Posterior cingulate gyrus (tissue), 11 donors: ENCODE measurements at places on chromosomes 12 and 14.

- no peak for DNase-seq
Observed at GRCh38 chr12:109871668-109872314, 8.6 kb downstream of the GLTP start.

DNA sequence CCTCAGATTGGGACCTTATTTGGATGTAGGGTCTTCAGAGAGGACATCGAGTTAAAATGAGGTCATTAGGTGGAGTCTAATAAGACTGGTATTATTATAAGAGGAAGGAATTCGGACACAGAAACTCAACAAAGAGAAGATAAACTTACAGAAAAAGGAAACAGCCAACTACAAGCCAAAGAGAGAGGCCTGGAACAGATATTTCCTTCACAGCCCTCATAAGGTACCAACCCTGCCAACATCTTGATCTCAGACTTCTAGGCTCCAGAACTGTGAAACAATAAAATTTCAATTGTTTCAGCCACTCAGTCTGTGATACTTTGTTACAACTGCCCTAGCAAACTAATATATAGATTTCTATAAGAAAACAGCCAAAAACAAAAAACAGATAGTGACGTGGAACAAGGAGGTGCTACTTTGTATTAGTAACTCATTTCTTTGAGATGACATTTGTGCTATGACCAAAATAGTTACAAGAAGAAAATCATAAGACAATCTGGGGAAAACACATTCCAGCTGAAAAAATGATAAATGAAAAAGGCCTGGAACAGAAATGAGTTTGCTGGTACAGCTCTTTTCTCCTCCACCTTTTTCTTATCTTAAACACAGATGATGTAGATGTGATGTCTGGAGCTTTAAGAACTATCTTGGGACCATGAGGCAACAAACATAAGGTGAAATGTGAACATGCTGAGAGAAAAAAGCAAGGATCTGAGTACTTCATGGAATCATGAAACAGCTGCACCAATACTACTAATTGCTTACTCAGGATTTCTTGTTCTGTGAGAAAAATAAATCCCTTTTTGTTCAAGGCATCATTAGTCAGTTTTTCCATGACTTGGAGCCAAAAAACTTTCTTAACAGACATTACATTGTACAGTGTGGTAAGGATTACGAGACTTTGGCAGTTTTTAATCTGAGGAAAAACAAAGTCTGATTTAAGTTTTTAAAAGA, 243.2 kb downstream of the ANO6 start:
- no peak for DNase-seq

DNA sequence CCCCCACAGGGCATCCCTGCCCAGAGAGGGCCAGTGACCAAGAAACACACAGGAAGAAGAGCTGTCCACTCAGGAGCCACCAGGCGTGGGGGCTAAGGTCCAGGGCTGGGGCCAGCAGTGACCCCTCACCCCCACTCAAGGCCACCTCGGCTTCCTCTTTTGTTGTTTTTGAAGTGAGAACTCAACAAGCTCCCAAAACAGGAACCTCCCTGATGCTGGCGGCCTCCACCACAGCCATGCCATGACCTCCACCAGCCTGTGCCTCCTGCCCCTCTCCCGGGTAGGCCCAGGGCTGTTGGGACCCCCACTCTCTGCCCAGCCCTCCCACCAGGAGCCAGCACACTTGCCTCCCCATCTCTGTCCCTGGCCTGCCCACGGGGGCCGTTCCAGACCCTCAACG, 7.8 kb downstream of the AKT1 start:
- DNase-seq: no peak

DNA sequence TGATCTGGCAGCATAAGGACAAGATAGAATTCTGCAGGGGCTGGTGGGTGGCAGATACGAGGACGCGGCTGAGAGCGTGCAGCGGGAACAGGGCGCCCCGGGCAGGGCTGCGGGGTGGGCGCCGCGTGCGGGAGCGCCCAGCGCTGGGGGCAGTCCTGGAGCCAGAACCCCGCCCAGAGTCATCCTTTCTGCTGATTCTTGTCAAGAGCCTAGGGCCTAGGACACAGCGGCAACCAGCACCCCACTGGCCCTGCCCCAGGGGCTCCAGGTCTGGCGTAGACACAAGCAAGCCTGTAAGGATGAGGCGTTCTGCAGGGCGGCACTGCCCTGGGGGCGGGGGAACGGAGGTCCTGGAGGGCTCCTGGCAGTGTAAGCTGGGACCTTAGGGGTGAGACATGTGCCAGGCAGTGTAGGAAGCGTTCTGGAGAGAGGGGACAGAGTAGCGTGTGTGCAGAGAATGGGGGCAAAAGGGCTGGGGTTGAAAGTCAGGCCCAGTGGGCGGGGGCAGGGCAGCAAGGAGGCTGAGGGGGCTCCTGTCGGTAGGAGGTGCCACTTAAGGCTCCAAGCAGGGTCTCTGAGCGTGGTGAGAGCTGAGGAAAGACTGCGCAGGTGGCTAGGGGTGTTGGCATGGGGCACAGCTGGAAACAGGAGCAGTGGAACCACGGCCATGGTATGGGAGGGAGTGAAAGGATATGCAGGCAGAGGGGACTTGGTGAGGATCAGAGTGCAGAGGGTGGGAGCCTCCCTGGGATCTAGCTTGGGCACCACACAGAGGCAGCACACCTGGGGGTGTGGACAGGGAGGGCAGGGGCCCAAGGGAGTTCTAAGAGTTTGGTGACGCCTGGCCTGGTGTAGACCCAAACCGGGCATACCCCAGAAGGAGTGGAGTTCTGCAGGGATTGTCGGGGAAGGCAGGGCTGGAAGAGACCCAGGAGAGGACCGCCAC, 845 bp upstream of the AHNAK2 start:
- DNase-seq: no peak

- DNase-seq: no peak
Observed at GRCh38 chr14:64221391-64222003, 72.7 kb downstream of the ESR2 start.

- no peak for DNase-seq
Observed at GRCh38 chr14:64220056-64220455, 74.1 kb downstream of the ESR2 start.

GRCh38 chr14:72024043-72024407, 91.8 kb downstream of the RGS6 start:
- no peak for DNase-seq

- DNase-seq: peak; percentile 53
Observed at GRCh38 chr12:15688202-15688736, 100.9 kb downstream of the EPS8 start.

GRCh38 chr14:59176765-59177164, 11.7 kb upstream of the DAAM1 start:
- no peak for DNase-seq

GRCh38 chr14:61495809-61496208, 174.4 kb downstream of the PRKCH start:
- no peak for DNase-seq

DNA sequence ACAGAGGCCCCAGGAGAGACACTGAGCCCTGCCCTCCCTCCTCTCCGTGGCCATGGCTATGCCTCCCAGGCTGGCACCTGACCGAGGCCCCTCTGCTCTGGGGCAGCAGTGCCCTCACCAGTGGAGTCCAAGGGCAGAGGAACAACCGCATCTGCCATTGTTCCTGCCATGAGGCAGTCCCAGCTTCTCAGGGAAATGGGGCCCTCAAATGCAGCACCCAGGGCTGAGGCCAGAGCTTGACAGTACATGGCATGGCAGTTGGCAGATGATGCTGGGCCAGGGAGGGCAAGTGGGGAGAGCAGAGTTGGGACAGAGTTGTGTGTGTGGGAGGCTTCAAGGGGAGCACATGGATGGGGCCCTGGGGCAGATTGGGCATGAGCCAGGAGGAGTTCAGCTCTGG, 21.1 kb upstream of the KRT77 start:
- no peak for DNase-seq

DNA sequence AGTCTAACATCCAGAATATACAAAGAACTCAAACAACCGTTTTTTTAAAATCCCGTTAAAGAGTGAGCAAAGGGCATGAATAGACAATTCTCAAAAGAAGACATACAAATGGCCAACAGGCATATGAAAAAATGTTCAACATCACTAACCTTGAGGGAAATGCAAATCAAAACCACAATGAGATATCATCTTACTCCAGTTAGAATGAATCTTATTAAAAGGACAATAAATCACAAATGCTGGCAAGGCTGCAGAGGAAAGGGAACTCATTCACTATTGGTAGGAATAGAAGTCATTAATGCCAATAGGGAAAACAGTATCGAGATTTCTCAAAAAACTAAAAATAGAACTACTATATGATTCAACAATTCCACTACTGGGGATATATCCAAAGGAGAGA, 520.1 kb downstream of the RMST start:
- no peak for DNase-seq

GRCh38 chr14:51457843-51458562, 193.7 kb upstream of the FRMD6 start:
- no peak for DNase-seq
